ENCODE measurements at places on chromosomes 6 and 20.

- DNase-seq: peak; percentile 26
Measured at GRCh38 chr20:8535403-8536261, 403.6 kb downstream of the PLCB1 start.

DNA sequence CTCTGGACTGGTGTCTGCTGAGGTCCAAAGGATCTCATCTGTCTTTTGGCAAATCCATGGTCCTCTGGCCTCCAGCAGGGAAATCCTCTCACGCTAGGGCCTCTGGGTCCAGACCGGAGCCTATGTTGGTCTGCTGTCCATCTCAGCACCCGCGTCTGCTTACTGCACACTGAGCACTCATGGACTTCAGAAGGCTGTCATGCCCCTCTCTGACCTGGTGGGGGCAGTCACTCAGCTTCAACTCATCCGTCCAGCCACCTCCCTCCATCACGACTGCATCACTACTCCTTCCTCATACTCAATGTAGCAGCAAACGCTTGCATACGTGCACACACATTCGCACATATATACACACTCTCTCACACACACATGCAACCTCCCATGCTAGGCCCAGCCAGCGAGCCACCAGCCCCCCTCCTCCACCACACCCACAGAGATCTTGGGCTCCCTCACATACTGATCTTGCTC, 33.3 kb downstream of the GABRR2 start:
- peak; percentile 55 for DNase-seq

- no peak for DNase-seq
Measured at GRCh38 chr6:31543639-31544038, 1.8 kb upstream of the DDX39B start.

GRCh38 chr6:13614126-13614925, 809 bp upstream of the NOL7 start:
- DNase-seq: peak; percentile 60

- no peak for DNase-seq
Measured at GRCh38 chr6:146938266-146938665, 266.0 kb upstream of the STXBP5 start.

GRCh38 chr20:19510611-19511010, 247.4 kb upstream of the RIN2 start:
- DNase-seq: no peak

- DNase-seq: no peak
Measured at GRCh38 chr6:31419842-31420241, 16.4 kb downstream of the MICA start.

GRCh38 chr6:19268718-19269117, 568.5 kb upstream of the ID4 start:
- no peak for DNase-seq

DNA sequence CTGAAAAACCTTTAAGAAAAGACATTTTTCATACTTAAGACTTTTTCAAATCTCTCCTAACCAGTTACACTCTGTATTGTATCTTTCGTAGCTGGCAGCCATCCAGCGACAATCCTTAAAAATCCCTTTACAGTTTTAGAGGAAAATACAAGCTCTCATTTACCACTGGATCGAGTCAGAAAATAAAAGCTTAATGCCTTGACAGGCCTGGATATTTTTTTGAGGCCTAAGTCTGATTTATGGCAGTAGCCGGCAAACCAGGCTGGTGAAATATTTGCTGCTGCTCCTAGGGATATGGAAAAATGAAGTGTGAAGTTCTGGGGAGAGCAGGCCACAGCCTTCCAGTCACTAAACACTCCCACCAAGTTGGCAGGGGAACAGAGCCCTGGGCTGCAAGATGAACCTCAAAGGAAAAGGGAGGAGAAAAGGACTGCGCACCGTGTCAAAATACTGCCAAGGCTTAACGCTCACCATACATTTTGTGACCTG, 213.0 kb upstream of the SUPT3H start:
- peak; percentile 63 for DNase-seq

GRCh38 chr6:1230689-1231605, 81.0 kb upstream of the FOXQ1 start:
- no peak for DNase-seq

GRCh38 chr6:16521528-16521927, 239.7 kb downstream of the ATXN1 start:
- no peak for DNase-seq

DNA sequence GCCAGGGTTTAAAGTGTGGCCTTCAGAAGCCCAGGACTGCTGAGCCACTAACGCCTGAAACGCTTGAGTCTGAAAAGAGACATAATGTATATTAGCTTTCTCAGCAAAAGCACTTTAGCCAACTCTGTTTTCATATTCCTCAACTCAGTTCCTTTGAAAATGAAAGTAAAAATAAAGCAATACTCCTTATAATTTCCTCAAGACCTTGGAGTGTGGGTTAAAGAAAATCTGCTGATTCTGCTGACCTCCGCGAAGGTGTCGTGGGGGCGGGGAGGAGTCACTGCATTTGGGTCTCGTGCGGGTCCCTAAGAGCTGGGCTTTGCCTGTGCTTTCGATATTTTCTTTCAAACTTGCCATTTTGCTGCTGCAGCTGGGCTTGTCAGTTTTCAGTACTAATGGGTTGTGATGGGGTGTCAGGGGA, 142.2 kb upstream of the ARID1B start:
- DNase-seq: no peak

GRCh38 chr6:113697632-113698410, 159.3 kb upstream of the MARCKS start:
- DNase-seq: peak; percentile 88

- no peak for DNase-seq
Measured at GRCh38 chr6:150177259-150177951, 34.6 kb downstream of the PPP1R14C start.

GRCh38 chr20:62148908-62149314, 5.3 kb downstream of the SS18L1 start:
- DNase-seq: no peak

DNA sequence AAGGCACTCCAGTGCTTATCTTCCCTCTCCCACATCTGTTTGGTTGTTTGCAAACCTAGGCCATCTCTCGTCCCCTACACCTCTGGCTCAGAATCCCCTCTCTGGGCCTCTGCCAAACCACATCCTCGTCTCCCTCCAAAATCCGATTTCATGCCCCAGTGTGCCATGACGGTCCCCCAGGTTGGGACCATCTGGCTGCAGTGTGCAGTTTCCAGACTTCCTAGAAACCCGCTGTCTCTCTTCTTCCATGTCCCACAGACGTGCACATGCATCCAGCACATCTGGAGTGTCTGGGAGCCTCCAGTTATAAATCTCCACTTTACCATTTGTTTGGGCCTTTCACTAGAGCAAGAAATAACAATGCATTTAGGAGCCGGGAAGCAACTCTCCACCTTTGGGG, 316.2 kb downstream of the KIF16B start:
- DNase-seq: no peak

DNA sequence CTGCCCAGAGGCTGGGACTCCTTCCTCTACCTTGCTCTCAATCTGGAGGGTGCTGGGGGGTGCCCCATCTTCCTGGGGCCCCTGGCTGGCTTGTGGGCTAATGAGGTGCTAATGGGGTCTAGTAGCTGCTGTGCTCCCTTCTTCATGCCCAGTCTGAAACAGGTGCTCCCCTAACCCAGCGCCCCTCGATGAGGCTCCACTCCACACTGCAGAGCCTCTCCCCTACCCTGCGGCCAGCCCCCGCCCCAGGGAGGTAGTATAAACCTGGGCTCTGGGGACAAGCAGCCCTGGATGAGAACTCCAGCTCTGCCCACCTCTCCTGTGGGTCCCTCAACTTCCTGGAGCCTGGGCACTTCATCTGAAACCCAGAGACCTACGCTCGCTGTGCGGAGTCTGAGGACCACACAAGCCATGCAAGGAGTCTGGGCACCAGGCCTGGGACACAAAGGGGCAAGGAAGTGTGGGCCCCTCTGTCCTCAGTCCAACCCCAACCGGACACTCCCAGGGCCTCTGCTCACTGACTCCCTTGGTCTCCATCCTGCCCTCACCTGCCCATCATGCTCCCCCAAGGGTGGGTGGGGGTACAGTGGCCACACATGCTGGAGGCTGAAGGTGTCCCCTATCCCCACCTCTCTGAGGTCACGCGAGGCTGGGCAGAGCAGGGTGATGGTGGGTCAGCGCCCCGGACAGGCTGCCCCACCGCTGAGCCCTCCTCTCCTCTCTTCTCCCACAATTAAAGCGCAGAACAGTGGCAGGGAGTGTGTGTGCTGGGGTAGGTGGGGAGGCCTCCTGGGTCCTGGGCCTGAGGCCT, 6.1 kb downstream of the RPL10A start:
- no peak for DNase-seq

DNA sequence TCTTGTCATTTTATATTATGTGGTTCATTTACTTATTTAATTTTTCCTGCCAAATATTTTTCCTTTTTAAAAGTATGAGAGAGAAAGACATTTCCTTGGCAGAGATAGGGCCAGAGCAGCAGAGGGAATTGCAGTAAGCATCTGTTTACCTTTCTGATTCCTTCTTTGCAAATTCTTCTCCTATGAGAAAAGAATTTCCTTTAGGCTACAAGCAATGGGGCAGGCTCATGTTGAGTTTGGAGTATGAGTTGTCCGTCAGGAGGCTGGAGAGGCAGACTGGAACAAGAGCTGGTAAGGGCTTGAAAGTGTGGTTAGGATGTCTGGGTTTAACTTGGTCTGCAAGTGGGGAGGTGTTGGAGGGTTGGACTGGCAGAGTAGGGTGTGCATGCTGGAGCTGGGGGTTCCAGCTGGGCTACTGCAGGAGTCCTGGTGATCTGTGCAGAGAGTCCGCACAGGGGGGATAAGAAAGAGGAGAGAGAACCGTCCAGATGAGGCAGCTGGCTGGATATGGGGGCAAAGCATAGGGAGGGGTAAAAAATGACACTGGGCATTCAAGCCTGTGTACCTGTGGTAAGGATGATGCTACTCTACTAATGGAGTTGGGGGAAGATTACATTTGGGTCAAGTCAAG, 19.7 kb downstream of the TIAM2 start:
- DNase-seq: peak; percentile 54

GRCh38 chr20:39899881-39900280, 789.2 kb downstream of the MAFB start:
- DNase-seq: no peak

DNA sequence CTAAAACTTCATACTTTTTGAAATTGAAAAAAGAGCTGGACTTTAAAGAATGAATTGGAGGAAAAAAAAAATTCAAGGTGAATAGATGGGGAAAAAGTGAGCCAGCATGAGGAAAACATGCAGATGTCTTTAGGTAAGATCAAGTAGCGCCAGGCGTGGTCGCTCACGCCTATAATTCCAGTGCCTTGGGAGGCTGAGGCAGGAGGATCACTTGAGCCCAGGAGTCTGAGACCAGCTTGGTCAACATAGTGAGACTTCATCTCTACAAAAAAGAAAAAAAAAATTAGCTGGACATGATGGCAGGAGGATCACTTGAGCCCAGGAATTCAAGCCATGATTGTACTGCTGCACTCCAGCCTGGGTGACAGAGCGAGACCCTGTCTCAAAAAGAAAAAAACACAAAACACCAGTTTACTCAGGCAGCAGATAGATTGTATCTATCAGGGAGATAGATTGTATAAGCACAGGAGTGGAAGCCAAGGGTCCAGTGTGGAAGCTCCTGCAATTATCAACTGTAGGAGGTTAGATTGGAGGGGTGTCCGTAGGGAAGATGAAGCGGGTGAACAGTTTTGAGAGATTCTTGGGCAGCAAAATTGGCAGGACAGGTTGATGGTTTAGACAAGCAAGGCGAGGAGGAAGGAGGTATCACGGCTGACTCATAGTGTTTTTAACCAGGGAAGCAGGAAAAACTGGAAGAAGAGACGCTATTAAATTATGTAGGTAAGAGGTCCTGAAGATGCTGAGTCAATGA, 97.6 kb upstream of the ZNF217 start:
- DNase-seq: no peak

GRCh38 chr6:136439514-136440190, 110.6 kb downstream of the MAP7 start:
- DNase-seq: no peak

DNA sequence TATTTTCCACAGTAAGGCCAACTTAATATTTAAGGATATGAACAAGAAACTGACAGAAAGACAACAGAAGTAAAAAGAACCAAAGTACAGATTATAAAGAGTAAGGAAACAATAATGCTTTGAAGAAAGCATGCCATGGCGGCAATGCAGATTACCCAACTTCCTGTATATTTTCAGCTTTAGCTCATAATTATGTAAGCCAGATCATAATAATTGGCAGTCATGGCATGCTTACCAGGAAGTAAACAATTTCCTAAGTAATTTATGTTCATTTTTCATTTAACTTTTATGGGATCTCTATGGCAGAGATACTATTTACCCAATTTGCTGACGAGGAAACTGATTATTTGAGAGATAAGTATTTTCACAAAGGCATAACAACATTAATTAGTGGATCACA, 988.7 kb downstream of the HACE1 start:
- DNase-seq: peak; percentile 48

GRCh38 chr20:62120990-62121775, 1.1 kb upstream of the LSM14B start:
- peak; percentile 75 for DNase-seq

GRCh38 chr6:123780021-123780420, 23.6 kb upstream of the NKAIN2 start:
- DNase-seq: no peak

DNA sequence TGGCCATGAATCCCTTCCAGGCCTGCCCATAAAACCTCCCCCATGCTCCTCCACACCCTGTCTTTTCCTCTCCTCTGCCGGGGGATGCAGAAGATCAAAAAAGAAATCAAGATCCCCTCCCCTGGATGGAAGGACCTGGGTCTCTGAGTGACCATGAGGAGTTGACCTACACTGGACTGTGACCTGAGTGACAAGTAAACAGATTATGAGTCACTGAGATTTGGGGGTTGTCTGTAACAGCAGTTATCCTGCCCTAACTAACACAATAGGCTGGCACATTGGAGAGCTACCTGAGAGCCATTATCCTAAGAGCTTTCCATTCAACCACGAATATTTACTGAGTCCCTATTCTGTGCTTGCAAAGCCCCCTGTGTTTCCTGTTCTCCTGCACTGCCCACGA, 28.4 kb upstream of the SIRPA start:
- no peak for DNase-seq

DNA sequence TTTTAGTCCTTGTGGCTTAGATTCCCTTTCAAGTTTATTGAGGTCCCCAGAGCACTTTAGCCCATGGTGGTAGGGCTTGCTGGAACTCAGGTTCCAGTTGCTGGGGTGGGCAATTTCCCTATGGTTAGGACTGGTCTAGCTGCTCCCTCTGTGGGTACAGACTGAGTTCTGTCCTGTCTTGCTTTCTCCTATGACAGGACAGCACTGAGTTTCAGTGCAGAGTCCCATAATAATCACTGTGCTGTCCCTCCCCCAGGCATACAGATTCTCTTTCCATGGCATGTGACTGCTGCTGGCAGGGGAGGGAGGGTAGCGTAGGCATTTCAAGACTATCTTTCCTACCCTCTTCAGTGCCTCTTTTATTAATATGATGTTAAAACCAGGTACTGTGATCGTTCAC, 17.1 kb upstream of the ERVFRD-1 start:
- no peak for DNase-seq

- peak; percentile 67 for DNase-seq
Measured at GRCh38 chr20:57450419-57450818, 59.2 kb downstream of the RBM38 start.

GRCh38 chr6:4091941-4092340, 13.0 kb upstream of the FAM217A start:
- DNase-seq: no peak
